ENCODE measurements at places on chromosomes 2 and 18.

DNA sequence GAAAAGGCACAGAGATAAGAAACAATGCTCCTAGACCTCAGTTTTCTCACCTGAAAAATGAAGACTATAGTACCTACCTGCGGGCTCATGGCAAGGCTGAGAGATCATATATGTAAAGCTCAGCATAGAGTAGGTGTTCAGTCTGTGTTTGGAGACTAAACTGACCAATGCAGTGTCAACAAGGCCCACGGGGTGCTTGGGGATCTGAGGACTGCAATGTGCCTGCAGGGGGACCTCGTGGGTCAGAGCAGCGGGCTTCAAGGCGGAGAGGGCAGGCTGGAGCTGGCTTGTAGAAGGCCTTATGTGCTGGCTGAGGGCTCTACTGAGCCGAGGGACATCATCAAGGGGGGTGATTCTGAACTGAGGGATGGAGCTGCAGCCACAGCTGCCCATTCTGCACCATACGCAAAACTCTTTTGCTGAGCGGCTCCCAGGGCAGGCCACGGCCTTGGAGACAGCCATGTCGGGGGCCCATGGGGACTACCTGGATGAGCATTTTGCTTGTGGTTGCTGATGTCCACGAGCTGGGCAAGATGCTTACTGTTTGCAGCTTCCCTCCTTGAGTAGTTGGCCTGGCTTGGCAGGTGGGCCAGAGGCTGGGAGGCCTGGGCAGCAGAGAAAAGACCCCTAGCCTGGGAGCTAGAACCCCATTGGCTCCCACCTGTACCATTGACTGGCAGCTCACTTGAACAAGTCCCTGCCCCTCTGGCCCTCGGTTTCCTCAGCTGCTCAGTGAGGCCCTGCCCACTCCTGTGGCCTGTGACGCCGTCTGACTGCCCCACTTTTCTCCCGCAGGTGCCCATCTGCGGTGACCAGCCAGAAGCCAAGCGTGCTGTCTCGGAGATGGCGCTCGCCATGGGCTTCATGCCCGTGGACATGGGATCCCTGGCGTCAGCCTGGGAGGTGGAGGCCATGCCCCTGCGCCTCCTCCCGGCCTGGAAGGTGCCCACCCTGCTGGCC, 23.5 kb downstream of the STEAP3 start:
- no peak for DNase-seq

DNA sequence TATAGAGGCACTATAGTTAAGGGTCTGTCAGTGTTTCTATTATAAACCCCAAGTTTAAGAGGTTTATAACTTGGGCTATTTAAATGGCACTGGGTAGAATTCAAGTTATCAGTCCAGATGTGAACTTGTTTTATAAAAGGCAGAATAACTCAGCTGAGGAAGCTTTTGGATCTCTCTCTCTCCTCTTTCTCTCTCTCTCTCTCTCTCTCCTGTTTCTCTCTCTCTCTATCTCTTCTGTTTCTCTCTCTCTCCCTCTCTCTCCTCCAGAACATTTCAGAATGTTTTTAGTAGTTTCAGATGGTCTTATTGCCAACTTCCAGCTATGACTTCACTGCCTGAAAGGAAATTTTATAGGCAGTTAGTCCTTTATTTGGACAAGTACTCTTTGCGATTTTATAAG, 6.4 kb upstream of the BCL11A start:
- DNase-seq = no peak

DNA sequence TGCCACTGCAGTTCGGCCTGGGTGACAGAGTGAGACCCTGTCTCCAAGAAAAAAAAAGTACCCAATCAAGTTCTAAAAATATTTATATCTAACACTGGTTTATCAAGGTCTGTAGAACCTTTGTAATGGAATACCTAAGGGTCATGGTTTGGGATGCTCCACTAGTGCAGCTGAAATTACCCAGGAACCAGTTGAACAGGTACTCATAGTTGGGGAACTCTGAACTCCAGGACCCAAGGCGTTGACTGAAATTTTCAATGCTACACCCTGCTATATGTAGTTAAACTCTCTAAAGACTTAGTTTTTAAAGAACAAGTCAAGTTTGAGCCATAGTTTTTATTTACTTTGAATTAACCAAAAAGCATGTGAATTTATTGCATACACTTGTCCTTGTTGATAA, 55.1 kb downstream of the FAM117B start:
- no peak for DNase-seq

DNA sequence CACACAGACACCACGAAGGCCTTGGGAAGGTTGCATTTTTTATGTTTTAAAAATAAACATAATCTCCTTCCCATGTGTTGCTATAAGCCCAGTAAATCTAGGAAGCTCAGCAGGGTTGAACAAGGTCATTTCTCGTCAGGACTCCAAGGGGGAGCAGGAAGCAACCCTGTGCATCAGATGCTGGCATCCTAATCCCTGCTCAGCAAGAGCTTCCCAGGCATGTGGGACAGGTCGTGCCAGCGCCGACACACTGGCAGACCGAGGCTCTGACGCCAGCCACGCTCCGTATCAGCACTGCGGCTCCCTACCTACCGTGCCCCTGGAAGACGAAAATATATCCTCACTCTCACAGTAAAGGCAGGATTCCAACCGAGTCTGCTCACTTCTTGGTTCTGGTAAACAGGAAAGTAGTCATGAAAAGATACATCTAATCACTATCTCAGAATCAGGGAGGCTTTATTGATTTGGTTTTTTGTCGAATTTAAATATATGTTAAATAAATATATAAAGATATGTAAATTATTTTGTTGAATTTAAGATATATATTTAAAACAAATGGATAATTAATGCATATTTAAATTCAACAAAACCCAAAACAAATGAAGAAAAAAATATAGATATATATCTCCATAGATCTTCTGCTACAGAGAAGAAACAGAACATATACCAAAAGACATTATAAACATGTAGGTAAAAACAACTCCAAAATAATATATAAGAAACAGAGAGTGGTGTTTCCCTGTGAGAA, 61.4 kb downstream of the TXNL1 start:
- peak; percentile 19 for DNase-seq

DNA sequence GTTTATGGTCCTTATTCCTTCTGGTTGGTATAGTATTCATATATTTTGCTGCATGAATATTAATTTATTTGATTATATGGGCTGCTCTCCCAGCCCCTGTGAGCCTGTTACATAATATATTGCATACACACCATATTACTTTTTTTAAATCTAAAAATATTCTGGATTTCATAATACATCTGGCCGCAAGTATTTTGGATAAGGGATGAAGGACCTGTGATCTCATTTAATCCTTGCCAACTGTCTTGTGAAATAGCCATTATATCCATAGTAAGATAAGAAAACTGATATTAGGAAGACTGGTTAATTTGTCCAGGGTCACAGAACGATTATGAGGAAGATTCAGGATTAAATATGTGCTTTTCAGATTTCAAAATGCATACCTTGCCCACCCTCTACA, 433.6 kb downstream of the LPIN1 start:
- no peak for DNase-seq

DNA sequence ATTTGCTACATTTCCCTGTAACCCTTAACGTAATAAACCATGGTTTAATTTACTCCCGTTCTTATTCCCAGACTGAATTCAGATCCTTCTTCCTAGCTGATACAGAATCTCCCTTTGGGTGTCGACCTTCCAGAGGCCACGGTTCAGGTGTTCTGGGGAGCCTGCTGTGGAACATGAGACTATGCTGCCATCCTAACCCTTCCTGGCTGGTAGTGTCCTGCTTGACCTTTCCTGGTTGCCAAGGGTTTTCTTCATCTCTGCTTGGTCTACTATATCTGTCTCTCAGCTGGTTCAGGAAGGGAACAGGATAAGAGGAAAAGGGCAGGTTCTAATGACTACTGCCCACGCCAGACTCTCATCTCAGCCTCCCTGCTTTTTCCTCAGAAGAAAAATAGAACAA, 36.5 kb downstream of the STAT1 start:
- DNase-seq = no peak

GRCh38 chr2:237143676-237144440, 58.2 kb downstream of the COPS8 start:
- DNase-seq = no peak

- peak; percentile 30 for DNase-seq
Measured at GRCh38 chr2:190376591-190377245, 31.4 kb upstream of the MFSD6 start.

- DNase-seq = no peak
Measured at GRCh38 chr18:10343778-10344177, 110.7 kb upstream of the APCDD1 start.

DNA sequence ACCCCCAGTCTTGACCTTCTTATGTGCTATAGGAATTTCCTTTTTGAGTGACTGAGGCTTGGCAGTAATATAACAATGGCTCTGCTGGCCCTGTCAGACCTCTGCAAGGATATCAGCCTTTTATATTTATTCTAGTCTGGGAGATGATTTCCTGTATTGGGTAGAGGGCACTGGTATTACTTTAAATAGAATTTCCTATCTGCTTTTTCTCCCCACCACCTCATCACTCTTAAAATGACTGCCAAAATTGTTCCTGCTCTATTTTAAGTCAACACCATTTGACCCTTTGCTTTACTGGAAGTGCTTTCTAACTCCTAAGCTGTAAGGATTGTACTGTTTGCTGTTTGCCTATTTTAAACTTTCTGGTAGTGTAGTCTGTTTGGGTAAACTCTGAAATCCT, 658.4 kb upstream of the FSHR start:
- no peak for DNase-seq

DNA sequence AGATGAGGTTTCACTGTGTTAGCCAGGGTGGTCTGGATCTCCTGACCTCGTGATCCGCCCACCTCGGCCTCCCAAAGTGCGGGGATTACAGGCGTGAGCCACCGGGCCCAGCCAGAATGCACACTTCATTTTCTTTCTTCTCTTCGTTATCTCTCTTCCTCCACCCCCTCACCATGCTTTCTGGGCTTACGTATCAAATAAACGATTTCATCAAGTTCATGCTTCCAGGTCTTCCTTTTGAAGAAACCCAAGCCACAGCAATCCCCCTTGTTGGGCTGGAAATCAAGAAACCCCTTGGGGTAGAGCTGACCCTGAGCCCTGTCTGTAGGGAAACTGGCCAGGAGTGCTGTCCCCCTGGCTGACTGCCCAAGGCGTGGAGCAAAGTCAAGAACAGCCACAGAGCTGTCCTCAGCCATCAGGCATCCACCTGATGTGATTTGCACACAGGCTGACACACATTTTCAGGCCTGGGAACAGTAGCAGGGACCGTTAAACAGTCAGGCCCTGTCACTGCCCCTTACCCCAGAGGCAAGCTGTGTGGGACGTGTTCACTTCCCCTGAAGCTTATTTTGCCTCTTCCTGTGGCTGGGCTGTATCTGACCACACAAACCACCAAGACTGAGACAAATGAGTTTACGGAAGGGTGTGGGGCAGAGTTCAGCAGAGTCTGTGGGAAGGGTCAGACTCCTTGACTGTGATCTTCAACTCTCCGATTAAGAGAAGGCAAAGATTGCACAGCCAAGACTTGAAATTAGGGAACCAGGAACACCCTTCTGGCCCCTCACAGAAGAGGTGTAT, 15.1 kb upstream of the NMUR1 start:
- DNase-seq = peak; percentile 50

- DNase-seq = no peak
Measured at GRCh38 chr2:163611557-163611906, 124.3 kb downstream of the FIGN start.

DNA sequence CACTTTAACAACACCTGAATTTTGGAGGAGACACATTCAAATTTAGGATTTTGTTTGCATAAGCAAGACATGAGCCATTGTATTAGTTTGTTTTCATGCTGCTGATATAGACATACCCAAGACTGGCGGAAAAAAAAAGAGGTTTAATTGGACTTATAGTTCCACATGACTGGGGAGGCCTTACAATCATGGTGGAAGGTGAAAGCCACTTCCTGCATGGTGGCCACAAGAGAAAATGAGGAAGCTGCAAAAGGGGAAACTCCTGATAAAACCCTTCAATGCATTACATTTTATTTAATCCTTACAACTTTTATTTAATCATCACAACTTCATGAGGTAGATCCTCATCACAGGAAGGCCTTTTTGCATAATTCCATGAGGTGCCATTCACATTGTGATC, 242.0 kb upstream of the STON1 start:
- DNase-seq = no peak

- no peak for DNase-seq
Measured at GRCh38 chr2:134441153-134441863, 187.4 kb downstream of the MGAT5 start.

DNA sequence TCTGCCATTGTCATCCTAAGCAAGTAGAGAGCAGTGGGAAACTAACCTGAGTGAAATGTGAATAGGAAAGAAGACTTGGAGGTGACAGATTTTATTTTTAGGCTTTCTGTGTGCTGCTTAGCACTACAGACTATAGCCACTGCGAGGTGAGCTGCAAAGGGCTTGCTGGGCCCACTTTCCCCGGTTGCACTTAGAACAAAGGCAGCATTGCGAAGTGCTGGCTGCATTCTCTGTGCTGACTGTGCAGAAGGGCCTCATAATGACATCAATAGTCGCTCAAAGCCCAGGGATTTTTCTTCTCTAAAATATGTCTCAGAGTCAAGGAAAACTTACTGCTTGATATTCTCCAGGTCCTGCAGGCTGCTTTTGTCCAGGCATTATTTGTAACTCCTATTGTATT, 592.1 kb downstream of the TDRD15 start:
- no peak for DNase-seq

GRCh38 chr18:63312737-63313395, 6.7 kb downstream of the BCL2 start:
- no peak for DNase-seq

DNA sequence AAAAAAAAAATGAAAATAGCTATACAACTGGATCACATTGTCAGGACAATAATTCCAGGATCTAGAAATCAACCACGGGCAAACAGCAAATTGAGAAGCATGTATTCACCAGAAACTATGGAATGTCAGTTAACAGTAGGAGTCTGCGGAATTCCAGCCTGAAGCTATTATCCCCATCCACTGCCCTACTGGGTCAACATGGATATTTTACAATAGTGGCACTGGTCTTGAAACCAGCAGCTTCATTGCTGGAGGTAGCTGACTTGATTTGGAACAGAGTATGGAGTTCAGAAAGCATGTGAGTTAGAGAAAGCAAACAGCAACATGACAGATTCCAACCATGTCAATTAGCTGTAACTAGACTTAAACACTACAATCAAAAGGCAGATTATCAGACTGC, 55.7 kb upstream of the PDE1A start:
- DNase-seq = no peak

DNA sequence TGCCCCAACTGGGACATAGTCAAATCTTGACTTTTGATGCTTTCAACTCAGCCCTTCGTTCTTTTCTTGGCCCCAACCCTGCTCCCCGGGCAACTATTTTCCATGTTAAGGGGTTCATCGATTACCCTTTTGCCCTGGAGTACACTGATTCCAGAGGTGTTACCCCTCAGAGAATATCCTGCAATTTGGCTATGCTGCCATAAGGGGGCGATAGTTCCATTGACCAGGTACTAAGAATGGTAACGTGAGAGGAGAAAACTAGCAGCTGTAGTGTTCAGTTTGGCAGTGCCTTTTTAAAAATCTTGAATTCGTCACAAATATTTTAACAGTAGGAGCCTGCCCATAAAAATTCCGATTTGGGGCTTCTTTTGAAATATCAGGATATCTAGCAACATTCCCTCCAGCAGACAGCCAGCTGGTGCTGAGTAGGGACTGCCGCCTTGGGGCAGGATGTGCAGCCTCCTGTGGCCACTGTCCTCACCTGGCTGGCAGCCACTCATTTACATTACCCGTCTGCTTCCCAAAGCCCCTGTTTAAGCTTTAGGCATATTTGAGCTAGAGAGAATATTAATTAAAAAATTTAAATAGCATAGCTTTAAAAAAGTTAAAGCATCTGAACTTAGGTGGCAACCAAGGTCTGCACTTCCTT, 146.3 kb upstream of the SKOR2 start:
- no peak for DNase-seq

Data from stomach (tissue), 19 donors.